T-cell (primary cell): ENCODE measurements at places on chromosomes 4 and X. TPM values are rescaled to one million over a fixed set of nuclear protein-coding genes. Genes with fewer than 3 reads are reported as not detected.

DNA sequence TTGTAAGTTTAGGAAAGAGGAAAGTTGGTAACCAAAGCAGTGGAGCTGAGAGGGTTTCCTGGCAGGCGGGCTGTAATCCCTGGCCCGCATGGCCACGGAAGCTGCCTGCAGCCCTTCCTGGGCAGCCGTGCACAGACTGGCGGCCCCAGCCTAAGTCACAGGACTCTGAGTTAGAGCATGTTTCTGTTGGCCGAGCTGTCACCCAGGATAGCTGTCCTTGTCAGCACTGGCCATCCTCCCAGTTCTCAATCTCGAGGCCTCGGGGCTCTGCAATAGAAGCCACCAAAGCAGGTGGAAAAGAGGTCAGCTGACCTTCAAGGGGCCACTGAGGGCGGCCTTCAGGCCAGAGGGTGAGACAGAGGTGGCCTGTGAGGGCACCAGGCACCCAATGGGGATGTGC is 20.5 kb downstream of the PNMA6E start:
- DNase-seq: no peak
- no peak overlapping the region for H3K27ac ChIP-seq

- H3K4me3 ChIP-seq: no peak overlapping the region
- no peaks in the 10 kb centered on the region for H3K36me3 ChIP-seq
- no peaks in the 10 kb centered on the region for H3K27me3 ChIP-seq
- no peak overlapping the region for H3K27ac ChIP-seq
Measured at GRCh38 chr4:9812501-9813340, 31.3 kb downstream of the DRD5 start.

The ARHGAP24 gene
- 1.8 TPM for total RNA-seq

- DNase-seq: no peak
- H3K4me1 ChIP-seq: no peaks in the 10 kb centered on the region
- no peak overlapping the region for H3K27ac ChIP-seq
- H3K27me3 ChIP-seq: no peaks in the 10 kb centered on the region
- no peaks in the 10 kb centered on the region for H3K36me3 ChIP-seq
Measured at GRCh38 chrX:9241427-9241826, 207.5 kb upstream of the FAM9B start.

The CC2D2A gene
- 0.20 TPM for total RNA-seq
